ENCODE measurements at places on chromosomes 7 and 10. TPM values are rescaled to one million over a fixed set of nuclear protein-coding genes. Genes with fewer than 3 reads are reported as not detected.

DNA sequence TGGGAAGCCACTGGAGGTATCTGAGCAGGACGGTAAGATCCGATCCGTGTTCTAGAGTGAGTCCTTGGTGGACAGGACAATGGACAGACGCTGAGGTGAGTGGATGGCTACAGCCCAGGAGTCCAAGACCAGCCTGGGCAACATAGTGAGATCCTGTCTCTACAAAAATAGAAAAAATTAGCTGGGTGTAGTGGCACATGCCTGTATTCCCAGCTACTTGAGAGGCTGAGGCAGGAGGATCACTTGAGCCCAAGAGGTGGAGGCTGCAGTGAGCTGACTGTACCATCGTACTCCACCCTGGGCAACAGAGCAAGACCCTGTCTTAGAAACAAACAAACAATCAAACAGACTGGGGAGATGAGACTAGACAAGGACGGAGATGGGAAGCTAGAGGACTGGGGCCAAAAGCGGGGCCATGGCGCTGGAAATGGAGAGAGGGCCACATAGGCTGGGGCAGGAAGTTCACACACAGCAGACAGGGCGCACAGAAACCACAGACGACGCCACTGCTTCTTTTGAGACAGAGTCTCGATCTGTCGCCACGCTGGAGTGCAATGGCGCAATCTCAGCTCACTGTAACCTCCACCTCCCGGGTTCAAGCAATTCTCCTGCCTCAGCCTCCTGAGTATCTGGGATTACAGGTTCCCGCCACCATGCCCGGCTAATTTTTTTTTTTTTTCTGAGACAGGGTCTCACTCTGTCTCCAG is 24.7 kb downstream of the DAGLB start:
- no peak for DNase-seq

DNA sequence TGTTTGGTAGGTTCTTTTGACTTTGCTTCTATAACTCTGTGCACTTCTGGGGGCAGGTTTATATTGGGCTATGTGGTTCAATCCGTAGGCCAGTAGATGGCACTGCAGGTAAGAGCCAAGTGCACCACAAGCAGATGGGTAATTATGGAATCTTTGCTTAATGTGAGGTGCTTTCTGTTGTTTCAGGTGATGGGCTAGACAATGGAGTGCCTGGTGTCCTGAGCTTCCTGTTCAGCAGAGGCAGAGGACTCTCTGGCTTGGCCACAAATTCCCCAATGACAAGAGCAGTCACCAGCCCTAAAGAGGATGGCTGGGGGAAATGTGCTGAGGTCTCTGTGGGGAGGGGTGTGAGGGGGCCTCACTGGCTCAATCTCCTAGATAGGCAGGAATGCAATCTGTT is 455.0 kb downstream of the CCSER2 start:
- DNase-seq = no peak

GRCh38 chr7:139109983-139110411 is 477 bp upstream of the ZC3HAV1 start:
- DNase-seq = no peak

DNA sequence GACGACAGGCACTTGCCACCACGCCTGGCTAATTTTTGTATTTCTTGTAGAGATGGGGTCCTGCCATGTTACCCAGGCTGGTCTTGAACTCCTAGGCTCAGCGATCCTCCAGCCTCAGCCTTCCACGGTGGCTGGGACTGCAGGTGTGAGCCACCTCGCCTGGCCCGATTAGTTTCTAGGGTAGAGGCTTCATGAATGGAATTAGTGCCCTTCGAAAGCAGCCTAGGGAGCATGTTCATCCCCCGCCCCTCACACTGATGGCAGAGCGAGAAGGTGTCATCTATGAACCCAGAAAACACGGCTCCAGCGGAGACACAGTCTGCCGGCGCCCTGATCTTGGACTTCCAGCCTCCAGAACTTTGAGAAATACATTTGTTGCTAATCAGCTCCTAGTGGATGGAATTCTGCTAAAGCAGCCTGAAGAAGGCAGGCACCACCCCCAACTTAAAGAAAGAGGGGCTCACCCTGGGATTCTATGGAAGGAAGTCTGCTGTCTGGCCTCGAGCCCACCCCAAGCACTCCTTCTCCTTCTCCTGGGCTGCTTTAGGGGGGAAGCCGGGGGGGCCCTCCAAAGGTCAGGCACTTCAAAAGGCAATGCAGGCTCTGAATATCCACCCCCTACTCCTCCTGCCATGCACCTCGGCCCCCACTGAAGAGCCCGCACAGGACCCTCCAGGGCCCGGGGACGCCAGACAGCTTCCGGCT is 10.1 kb downstream of the PDGFA start:
- DNase-seq = no peak

DNA sequence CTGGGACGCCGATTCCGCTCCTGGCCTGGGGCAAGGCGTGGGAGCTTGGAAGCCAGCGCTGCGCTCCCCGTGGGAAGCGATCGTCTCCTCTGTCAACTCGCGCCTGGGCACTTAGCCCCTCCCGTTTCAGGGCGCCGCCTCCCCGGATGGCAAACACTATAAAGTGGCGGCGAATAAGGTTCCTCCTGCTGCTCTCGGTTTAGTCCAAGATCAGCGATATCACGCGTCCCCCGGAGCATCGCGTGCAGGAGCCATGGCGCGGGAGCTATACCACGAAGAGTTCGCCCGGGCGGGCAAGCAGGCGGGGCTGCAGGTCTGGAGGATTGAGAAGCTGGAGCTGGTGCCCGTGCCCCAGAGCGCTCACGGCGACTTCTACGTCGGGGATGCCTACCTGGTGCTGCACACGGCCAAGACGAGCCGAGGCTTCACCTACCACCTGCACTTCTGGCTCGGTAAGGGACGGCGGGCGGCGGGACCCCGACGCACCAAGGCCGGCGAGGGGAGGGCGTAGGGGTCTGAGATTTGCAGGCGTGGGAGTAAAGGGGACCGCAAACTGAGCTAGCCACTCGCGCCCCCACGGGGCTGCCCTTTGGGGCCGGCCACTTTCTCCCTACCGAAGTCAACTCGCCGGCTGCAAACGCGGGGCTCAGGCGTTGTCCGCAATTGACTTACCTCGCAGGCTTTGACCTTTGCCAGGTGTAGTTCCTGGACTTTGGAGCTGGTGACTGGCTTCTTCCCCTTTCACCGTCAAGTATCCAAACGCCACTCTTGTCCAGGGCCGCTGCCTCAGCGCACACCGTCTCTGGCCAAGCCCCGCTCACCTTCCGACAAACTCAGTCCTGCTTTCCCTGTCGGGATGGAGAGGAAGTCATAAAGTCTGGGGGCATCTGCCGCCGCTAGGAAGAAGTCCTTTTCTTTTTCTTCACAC is at the start of gene SCIN:
Gene SCIN (plus strand): TSS at position 187 of the 928 bp plus-strand sequence. CDS start 67 bp downstream, at position 254.
- DNase-seq = peak; percentile 40

DNA sequence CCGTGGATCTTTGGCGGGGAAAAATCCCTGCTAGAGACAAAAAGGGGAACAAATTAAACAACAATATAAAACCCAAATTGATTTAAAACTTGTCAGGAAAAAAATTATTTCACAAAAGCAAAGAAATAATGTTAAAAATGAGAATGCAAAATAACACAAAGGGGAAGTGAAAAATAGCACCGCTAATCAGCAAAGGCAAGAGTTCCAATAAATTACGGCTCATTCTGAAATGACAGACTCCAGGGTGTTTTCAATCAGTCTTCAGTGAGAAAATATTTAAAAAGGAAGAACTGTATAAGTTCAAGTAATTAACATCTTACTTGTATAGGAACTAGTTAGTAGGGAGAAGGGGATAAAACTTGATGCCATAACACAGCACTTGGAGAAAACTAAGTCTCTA is 336.8 kb downstream of the LRRTM3 start:
- no peak for DNase-seq

DNA sequence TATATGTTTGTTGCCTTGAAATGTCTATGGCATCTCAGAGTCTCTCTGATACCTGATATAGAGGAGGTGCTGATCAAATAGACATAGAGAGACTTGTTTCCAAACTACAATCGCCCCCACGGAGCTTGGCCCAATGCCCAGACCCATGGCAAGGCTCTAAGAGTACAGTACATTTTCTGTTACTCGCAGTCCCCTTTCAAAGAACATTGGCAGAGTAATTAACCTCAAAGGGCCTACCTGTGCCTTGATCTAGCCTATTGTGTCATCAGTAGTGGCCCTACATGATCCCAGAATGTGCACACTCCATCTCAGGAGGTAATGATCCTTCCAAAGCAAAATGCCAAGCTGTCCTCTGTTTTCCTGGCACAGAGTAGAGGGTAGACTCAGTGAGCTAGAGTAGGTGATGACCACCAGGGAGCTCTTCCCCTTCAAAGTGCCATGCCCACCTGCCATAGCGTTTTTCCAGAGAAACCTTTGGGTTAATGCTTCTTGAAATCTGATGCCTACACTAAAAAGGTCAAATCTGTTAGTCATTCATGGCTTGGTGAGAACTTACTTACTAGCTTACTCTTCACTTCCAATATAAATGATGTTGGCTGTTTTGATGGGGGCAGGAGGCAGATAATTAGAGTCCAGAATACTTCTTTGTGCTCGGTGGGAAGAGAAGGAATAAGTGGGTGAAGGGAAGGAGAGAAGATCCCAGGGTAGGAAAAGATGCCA is 41.2 kb upstream of the ACSL5 start:
- no peak for DNase-seq

DNA sequence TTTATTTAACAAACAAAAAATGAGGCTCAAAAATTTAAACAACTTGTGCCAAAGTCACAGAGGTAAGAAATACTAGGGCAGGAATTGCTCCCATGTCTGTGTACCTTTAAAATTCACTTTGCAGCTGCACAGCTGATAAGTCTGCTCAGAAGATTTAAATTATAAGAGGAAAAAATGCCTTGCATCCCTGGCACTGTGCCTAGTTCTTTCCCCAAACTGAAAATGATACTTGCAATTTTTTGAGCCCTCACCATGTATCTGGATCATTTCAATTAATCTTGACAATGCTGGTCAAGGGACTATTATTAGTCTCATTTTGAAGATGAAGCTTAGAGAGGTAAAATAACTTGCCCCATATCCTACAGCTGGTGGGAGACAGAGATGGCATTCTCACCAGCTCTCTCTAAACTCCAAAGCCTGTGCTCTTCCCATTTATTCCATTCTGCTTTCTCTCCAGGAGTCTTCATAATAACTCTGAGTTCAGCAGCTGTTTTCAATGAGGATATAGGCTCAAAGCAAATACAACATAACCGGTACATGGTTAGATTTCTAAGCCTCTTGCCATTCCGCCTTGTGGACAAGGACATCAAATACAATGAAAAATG is 350.5 kb upstream of the LRRTM3 start:
- DNase-seq = no peak

- no peak for DNase-seq
Measured at GRCh38 chr10:122085423-122085911, 96.5 kb downstream of the TACC2 start.

- DNase-seq = no peak
Measured at GRCh38 chr10:61798713-61799112, 102.8 kb upstream of the ARID5B start.

- no peak for DNase-seq
Measured at GRCh38 chr7:12386313-12386740, 17.3 kb downstream of the VWDE start.

DNA sequence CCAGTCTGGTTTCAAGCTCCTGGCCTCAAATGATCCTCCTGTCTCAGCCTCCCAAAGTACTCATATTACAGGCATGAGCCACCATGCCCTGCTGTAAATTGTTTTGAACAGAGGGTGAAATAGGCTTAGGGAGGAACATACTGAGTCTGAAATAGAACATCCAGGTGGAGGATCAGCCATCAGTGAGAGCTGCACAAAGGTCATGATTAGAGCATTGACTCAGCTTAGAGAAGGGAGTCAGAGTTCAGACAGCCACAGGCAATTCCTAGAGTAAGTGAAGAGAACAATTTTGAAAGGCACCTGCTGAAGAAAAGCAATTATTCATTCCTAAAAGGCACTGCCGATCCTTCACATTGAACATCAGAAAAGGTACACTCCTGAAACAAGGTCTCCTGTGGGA is 15.9 kb upstream of the NEBL start:
- DNase-seq = no peak

- no peak for DNase-seq
Measured at GRCh38 chr7:1285556-1286301, 53.1 kb downstream of the UNCX start.

DNA sequence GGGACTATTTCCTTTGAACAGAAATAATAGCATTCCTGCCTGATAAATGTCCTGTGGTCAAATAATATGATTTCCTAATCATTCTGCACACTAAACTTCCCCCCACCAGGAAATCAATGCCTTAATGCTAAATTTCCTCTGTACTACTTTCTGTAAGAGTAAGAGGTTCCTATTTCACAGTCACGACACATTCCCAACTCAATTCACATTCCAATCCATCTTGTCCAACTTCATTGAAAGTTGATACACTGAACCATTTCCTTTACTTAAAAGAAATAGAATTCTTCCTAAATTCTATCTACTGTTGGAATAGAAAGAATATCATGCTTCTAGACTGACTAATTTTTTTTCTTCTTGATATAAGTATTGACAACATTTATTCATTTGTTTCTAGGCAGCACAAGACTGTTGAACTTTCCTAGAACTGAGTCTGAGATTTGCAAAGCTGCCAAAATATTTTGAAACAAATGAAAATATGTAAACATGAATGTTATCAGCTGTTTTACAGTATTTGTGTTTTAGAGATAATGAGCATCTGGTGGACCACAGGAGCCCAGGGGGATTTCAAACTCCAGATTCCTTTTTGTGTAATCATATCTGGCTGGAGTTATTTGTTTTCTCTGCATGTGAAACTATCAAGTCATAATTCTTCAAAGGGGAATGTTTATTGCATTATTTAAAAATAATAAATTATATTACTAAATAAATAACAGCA is 121.5 kb downstream of the TPST1 start:
- peak; percentile 96 for DNase-seq

GRCh38 chr7:85162721-85163120 is 24.1 kb downstream of the SEMA3D start:
- DNase-seq = no peak

DNA sequence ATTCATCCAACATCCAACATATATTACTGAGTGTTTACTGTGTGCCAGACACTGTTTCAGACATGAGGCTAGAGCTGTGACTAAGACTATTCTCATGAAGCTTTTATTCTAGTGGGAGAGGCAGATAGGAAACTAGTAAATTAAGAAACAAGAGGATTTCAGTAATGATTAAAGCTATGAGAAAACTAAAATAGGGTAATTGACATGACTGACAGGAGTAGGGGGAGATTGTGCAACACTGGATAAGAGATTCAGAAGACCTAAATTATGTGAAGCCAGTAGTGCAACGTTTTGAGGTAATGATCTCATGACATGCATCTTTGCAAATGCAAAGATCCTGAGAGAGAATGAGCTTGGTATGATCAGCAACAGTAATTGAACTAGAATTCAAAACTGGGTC is 48.6 kb upstream of the MKLN1 start:
- DNase-seq = no peak

DNA sequence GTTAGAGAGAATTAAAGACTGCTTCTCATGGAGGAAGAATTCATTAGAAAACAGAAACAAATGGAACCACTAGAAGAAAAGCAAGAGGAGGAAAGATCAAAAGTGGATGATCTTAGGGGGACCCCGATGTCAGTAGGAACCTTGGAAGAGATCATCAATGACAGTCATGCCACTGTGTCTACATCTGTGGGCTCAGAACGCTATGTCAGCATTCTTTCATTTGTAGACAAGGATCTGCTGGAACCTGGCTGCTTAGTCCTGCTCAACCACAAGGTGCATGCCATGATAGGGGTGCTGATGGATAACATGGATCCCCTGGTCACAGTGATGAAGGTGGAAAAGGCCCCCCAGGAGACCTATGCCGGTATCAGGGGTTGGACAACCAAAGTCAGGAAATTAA is 154.4 kb upstream of the CHRM2 start:
- DNase-seq = no peak

The CDK1 gene
- total RNA-seq = 183 TPM

The ARHGEF5 gene
- total RNA-seq = 1.5 TPM

The FBXO24 gene
- 0.92 TPM for total RNA-seq

The SDK1 gene
- total RNA-seq = 8.3 TPM

The IFIT1B gene
- not detected for total RNA-seq

The TMEM270 gene
- total RNA-seq = not detected

The TMEM213 gene
- not detected for total RNA-seq

The CTNNA3 gene
- total RNA-seq = 0.19 TPM
